ENCODE measurements at places on chromosomes 11 and 22.

DNA sequence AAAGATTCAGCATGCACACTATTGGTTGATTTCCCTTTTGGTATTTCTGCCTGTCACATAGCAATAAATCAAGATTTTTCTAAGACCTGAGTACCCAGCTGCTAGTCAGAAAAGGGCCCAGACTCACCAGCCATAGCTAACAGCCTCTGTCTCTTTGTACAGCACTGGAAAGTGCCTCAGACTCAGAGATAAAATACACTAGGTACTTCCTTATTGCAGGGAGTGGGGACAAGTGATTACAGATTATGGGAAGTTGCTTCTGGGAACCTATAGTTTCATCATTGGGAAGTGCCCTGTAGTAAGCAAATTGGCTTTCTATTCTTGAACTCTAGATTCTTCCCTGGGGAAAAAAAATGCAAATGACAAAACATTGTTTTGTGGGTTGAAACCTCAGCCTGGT is at the start of gene CASP5:
CASP5 (minus strand) TSS at position 166 of the 400 bp plus-strand sequence; CDS start at position 134, 32 bp downstream.
- no peak for DNase-seq

DNA sequence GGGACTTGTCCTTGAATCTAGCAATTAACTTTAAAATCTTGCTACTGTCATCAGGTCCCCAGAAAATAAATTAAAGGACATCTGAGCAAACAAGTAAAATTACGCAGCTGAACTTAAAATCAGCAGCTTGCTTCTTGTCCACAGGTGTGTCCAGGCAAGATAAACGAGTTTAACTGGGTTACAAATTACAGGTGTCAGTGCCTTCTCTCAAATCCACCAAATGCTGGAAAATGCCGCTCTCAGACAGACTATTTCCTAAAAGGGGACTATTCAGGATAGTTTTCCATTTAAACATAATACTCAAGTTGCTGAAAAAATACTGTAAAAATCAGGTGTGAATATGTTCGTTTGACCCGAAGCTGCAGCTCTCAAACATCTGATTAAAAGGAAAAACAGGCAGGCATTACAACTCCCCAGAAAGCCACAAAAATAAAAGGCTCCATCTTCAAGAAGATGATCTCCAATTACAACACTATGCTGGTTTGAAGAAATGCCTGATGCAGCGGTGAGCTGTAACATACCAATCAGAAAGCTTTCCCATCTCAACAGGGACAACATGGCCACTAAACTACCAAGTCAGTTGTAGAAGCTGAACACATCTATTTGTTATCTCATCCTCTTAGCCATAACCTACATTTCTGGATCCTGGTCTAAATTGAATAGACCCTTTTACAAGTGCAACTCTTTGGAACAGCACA is 82.1 kb downstream of the CADM1 start:
- DNase-seq: no peak

- DNase-seq: no peak
Measured at GRCh38 chr11:9687711-9688477, 24.0 kb downstream of the SWAP70 start.

GRCh38 chr11:125977333-125977732 is 31.5 kb downstream of the VSIG10L2 start:
- DNase-seq: no peak

- no peak for DNase-seq
Measured at GRCh38 chr22:27996529-27996925, 77.5 kb upstream of the PITPNB start.

GRCh38 chr11:6489306-6489705 is 7.8 kb upstream of the DNHD1 start:
- DNase-seq: no peak

DNA sequence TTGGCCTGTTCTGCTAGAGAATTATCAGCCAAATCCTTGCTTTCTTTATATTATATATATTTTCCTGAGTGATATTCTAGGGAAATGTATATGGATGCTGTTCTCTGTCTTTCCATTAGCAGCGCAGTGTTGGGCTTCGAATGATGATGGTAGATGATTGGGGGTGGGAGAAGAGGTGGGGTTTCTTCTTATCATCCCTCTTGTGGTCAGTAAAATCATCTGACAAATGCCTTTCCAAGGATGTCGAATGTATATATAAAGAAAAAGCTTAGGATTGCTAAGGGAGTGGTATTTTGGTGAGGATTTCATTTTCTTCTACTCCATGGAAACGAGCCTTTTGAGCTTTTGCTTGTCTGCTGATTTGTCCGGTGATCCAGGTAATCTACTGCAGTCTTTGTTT is 48.9 kb downstream of the ARHGEF12 start:
- DNase-seq: no peak

GRCh38 chr11:44595964-44596381 is 30.5 kb downstream of the CD82 start:
- DNase-seq: no peak

GRCh38 chr11:73852049-73852448 is 24.6 kb downstream of the COA4 start:
- no peak for DNase-seq

DNA sequence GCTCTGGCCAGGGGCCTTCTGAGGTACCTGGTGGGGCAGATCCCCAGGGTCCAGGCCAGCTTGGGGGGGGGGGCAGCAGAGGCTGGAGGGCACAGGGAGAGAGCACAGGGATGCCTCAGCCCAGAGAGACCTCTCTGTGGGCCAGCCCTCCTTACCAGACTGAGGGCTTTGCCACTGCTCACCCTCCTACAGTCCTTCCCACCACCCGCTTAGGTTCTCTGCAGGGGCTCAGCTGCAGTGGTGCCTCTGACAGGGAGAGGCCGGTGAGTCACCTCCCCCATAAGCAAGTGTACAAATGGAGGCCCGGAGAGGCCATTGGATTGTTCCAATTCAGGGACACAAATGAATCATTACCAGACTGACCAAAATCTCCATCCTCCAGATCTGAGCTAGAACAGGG is 68.1 kb upstream of the LMO1 start:
- DNase-seq: no peak

GRCh38 chr22:50361222-50361621 is 18.1 kb downstream of the PPP6R2 start:
- DNase-seq: no peak

DNA sequence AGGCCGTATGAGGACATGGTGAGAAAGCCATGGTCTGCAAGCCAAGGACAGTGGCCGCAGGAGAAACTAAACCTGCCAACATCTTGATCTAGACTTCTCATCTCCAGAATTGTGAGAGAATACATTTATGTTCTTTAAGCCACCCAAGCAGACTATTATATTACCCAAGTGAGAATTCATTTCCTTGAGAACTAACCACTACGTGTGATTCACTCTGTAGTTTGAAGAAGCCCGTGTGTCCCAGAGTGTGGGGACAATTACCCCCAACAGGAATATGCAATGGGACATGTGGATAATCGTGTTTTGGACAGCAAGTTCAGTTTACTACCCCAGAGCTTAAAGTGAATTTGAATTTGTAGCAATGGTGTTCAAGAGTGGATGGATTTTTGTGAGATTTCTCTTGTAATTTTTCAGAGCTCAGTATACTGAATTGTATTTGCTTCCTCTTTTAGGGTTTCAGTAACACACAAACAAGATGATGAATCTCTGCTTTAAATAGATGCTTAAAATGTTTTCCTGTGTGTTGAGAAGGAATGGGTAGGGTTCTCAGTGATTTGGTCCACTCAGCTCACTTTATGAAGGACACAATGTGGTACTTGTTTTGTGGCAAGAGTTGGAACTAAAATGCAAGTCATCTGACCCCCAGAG is 100.0 kb upstream of the ARHGAP20 start:
- no peak for DNase-seq

DNA sequence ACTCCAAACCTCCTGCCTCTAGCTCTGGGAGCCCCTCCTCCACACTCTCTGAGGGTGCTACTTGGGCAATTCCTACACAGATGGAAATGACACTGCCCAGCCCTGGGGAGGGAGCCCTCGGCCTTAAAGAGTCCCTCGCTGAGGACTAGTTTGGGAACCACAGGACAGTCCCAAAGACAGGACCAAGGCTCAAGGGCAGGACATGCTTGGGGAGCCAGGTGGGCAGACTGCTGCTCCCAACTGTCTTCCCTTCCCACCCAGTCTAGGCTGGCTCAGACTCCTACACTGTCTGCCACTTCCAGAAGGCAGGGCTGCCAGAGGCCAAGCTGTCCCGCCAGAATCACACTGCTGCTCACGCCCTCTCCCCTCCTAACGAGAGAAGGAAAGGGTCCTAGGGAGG is 9.8 kb downstream of the ARRB1 start:
- DNase-seq: no peak
